ENCODE measurements at places on chromosomes 1 and 21.

GRCh38 chr1:56097713-56098112 lies 481.6 kb downstream of the PLPP3 start:
- DNase-seq: no peak

- no peak for DNase-seq
Measured at GRCh38 chr1:231357831-231358354, 19.8 kb downstream of the SPRTN start.

DNA sequence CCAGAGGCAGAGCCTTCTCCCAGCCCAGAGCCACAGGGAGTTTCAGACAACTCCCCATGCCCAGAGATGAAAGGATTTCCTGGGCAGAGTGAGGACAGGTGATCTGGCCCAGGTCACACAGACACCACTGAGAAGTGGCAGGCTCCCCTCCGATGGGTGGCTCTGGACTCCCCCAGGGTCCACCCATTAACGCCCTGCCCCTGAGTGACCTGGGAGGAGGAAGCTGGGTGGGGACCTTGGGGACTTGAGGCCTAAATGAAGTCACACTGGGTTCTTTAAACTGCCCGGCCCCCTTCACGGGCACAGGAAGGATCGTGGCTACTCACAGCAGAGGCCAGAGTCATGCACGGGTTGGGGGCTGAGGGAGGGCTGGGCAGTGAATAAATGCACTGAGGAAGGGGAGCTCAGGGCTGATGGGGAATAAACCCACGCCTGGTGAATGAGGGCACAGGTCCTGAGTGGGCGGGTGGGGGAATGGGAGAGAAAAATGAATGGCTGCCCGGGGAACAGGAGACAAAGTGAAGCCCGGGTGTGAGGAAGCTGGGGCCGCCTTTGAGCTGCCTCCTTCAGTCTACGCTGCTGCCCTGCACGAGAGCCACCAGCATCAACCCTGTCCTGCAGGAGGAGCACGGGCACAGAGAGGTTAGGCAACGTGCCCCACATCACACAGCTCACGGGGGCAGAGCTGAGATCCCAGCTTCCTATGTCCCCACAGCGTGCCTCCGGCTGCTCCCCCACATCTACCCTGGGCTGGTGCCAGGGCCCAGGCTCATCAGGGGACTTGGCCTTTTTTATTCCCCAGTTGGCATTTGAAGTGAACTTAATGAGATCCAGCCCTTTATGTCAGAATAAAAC lies 404.3 kb downstream of the MATN1 start:
- DNase-seq: no peak

GRCh38 chr21:42260121-42260520 lies 41.2 kb downstream of the ABCG1 start:
- DNase-seq: no peak

DNA sequence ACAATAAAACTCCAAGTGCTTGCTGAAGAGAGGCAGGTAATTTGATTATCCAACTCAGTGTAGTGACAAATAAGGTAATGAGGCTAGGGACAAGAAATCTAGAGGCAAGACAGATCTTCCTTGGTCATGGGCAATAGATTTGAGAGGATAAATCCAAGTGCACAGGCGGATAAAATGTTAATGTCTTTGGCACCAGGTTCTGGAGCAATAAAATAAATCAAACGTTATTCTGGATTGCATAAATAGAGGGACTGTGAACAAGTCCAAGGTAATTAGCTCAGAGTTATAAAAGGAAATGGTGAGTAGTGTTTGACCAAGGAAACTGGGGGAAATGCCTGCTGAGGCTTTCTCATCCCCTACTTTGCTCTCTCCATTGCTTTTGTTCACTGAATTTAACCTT lies 329.3 kb upstream of the PROX1 start:
- DNase-seq: no peak

DNA sequence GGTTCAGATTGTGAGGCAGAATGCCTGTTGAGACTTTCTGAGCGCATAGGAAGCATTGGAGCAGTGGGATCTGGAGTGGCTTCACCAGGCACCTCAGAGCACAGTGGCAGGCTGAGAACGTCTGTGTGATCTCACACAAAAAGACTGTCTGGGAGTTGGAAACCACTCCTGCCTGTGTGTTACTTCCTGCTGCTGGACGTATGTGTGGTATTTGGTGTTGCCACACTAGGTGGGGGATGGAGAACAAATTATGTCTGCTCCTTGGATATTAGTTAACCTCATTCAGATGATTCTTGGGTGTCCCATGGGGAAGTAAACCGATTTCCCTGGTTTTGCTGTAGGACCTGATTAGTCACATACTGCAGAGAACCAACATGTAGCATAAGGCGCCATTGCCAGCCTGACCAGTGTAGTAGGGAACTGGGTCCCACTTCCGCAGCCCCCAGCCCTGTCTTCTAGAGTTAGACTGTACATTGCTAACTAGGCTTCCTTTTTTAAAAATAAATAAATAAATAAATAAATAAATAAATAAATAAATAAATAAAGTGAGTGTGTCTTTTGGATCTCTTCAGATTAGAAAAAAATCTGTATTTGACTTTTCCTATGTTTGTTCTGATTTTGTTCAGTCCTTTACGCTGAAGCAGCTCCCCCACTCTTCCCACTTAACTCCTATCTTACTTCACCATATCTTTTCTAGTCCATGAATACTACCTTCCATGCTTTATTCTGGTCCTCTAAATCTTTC lies 26.9 kb downstream of the UCK2 start:
- DNase-seq: no peak

- DNase-seq: no peak
Measured at GRCh38 chr21:26832546-26832945, 12.7 kb downstream of the ADAMTS1 start.

DNA sequence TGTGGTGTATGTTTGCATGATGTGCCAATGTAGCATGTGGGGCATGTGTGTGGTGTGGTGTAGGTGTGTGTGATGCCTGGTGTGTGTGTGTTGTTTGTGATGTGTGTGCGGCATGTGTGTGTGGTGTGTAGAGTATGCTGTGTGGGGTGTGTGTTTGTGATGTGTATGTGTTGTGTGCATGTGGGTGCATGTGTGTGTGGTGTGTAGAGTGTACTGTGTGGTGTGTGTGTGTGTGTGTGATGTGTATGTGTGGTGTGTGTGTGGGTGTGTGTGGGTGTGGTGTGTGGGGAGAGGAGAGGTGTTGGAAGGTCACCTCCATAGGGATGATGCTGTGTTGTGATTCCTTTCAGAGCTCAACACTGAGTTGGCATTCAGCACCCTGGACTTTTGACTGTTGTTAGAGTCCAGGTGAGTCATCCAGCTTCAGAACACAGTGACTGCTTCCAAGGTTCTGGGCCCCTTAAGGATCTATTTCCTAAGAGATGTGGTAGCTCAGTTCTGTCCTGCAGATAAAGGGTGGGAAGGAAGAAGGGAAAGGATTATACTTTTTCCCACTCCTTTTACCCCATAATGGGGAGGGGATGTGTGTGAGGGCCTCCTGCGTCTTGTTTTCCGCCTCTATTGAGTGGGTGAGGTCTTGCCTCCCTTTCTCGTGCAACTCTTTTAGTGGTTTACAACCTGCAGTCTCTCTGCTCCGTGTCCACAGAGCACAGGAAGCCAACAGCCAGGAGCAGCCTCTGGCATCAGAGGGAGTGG lies 47.6 kb downstream of the RHOU start:
- DNase-seq: no peak

DNA sequence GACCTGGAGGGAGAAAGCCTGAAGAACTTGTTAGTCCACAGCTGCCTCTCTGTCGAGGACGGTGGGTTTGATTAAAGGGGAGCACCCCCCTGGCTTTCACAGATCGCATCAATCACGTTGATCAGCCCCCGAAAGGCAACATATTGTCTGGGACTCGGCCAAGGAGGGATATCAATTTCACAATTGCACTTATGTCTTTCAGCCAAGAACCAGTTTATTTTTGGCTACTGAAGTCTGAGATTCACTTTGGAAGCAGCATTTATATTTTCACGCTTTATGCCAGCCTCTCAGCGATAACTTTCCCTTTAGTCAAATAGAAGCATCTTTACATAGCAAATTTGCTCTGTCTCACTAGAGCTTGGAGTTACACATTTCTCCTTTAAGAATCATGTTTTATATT lies 253.2 kb upstream of the RRP15 start:
- no peak for DNase-seq

GRCh38 chr1:66809736-66810326 lies 8.8 kb upstream of the INSL5 start:
- no peak for DNase-seq

GRCh38 chr1:208013210-208013609 lies 102.3 kb upstream of the CD34 start:
- no peak for DNase-seq

- DNase-seq: no peak
Measured at GRCh38 chr1:156448134-156448967, 52.2 kb downstream of the MEF2D start.

- no peak for DNase-seq
Measured at GRCh38 chr21:37061926-37062592, 10.8 kb downstream of the PIGP start.

DNA sequence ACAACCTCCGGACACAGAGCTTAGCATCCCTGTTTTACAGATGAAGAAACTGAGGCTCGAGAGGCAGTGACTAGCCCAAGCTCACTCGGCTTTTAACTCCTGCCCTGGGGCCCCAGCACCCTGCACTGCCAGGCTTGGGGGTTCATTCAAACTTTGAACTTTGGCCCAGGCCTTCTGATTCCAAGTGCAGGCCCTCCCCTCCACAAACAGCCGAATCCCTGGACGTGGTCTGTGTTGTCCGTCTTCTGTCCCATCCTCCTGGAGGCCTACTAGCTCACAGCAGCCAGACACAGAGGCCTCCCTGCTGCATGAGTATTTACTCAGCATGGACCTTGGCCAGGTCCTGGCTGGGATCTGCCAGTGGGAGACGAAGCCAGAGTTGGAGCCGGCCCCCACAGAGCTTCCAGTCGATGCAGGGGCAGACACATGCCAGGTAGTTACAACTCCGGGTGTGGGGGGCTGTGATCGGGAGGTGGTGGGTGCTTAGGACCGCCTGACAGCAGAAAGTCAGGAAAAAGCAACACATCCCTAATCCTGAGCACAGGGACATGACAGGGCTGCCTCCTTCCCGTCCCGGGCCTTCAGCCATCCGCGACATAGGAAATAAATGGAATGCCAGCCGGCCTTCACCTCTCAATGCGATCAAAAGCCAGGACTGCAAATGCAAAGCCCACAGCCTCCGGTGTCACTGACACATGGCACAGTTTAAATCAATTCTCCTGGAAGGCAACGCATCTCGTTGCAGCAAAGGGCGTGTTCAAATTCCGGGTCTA lies 7.4 kb downstream of the IFFO2 start:
- DNase-seq: no peak

GRCh38 chr21:38494251-38494642 lies 4.0 kb downstream of the ERG start:
- no peak for DNase-seq

GRCh38 chr1:165235777-165236291 lies 120.7 kb downstream of the LMX1A start:
- no peak for DNase-seq

DNA sequence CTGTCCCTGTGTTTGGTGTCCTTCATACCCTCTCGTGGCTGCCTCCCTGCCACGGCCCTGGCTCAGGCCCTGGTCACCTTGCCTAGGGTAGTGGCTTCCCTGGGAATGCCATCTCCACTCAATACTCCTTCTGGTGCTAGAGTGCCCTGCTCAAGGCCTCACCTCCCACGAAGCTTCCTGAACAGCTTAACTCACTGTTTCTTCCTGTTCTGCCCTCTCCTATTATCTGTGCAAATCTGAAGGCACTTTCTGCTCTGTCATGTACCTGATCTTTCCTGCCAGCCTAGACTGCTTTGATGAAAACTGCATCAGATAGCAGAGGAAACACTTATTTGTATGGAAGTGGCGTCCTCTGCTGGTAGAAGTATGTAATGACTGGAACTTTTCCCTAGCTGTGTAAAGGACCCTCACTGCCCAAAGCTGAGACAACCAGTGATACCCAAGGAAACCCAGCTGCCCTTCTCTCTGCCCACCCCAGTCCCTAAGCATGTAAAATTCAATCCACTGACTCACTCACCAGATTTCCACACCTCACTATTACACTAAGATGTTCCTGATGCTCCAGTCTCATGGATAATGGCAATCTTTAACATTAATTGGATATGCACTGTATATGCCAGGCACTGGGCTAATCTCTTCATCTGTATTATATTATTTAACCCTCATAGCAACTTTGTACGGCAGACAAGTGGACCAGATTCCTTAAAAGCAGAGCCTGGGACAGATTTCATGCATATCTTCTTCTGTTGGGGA lies 36.2 kb upstream of the BTG2 start:
- peak; percentile 68 for DNase-seq

GRCh38 chr1:247332623-247333361 lies 1.1 kb upstream of the ZNF496 start:
- no peak for DNase-seq

DNA sequence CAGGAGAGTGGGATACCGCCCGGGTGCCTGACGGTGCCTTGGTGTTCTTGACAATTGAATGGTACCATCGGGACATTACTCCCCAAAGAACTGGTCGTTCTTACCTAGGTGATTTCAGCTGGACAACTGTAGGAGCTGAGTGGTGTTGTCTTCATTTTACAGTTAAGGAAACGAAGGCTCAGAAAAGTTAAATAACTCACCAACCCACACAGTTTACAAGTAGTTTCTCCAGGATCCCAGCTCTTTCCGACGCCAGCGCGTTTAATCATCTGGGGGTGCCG lies 1.6 kb downstream of the PIK3CD start:
- DNase-seq: peak; percentile 23

DNA sequence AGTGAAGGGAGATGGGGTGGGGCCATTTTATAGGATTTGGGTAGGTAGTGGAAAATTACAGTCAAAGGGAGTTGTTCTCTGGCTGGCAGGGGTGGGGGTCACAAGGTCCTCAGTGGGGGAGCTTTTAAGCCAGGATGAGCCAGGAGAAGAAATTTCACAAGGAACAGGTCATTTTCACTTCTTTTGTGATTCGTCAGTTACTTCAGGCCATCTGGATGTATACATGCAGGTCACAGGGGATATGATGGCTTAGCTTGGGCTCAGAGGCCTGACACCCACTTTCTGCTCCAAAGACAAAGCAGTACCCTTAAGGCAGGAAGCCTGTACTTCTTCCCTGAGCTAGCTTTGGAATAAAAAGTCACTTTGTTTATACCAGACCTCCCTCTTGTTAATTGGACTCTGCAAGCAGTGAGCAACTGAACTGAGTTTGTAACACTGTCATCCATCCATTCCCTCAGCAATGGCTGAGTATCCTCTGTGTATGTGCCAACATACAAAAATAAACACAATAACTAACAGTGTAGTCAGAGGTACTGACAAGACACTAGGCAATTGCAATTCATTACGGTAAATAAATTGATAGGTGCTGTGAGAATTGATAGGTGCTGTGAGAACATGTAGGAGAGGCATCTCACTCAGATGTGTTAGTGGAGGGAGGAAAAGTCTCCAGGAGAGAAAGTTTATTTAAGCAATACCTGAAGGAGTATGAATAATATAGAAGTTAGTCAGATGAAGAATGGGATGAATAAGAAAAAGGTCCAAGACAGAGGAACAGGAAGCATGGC lies 14.7 kb upstream of the RGS2 start:
- no peak for DNase-seq

- no peak for DNase-seq
Measured at GRCh38 chr1:163535807-163536206, 214.1 kb downstream of the NUF2 start.

DNA sequence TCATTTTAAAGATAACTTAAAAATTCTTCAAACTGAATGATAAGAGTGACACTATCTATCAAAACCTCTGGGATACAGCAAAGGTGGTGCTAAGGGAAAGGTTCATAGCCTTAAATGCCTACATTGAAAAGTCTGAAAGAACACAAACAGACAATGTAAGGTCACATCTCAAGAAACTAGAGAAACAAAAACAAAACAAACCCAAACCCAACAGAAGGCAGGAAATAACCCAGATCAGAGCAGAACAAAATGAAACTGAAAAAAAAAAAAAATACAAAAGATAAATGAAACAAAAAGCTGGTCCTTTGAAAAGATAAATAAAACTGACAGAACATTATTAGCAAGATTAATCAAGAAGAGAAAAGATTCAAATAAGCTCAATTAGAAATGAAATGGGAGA lies 6.8 kb downstream of the ODF2L start:
- no peak for DNase-seq
